ENCODE measurements at places on chromosomes 7 and 10.
A peak's percentile ranks its signal among the peaks of the same experiment; 100 is the strongest.

GRCh38 chr10:125133696-125134482 lies 26.5 kb downstream of the CTBP2 start:
- no peak for DNase-seq

DNA sequence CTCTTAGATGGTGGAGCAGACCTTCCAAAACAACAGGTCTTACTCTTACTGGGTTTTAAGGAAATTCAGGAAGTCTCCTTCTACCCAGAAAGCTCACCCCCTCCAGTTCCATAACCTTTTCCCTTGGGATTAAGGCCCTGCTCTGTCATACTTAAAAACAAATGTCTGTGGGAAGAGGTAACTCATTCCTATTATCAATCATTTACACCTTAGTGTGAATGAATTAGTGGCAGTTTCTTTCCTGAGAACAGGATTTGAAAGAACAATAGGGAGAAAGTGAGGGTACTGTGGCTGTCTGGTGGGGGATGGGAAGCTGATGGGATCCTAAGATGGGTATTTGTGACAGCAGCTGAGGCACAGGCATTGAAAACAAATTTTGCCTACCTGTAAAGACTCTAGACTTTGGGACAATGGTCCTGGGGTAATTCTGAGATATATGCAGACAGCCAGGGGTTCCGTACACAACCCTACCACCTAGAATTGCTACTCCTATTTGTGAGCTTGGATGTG lies 22.2 kb upstream of the PDLIM1 start:
- DNase-seq, result no peak

GRCh38 chr10:91313796-91314485 lies 93.5 kb downstream of the PCGF5 start:
- DNase-seq, result no peak

GRCh38 chr7:135994466-135995205 lies 17.5 kb upstream of the MTPN start:
- no peak for DNase-seq

- DNase-seq, result peak; percentile 65
These were observed 278.8 kb downstream of the CACNA2D1 start for GRCh38 chr7:82164813-82165212.

GRCh38 chr7:2237109-2237602 lies 4.4 kb upstream of the MAD1L1 start:
- DNase-seq, result no peak

DNA sequence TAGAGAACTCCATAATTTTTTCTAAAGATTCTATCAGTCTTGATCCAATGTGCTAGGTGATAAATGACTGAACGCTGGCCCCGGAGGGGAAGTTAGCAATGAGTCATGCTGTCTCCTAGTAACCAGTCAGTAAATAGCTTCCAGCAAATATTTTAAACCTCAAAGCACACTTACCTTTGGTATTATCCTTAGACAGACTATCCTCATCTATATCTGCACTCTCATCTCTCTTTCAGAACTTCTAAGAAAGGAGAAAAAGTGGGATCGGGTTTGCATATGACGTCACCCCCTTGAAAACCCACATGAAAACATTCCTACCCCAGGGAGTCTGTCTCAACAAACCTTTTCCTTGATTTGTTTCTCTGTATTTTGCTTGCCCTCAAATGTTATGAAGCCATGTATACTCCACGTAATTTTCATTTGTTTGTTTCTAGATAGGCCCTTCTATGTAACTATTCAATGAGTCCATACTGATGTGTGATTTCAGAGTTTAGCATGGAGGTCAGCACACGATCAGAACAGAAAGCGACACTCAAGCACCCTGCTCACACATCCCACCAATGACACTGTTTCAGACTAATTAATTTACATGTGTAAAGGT lies 174.9 kb upstream of the NRP1 start:
- DNase-seq, result no peak

DNA sequence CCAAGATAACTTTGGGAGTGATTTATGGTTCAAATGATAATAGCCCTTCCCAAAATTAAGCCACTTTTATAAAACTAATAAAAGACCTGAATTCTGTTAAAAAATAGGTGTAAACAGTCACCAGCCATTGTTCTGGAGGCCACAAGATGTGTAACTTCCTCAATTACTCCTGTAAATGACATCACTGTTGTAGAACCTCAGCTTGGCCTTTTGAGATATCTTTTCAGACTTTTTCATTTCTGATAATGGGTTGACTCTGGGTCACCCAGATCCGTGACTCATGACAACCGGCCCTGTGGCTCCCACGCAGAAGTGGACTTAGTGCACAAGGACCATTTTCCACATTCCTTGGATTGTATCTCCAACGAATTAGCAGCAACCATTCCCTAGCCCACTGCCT lies 106.6 kb downstream of the DKK1 start:
- DNase-seq, result no peak

- no peak for DNase-seq
These were observed 3.7 kb downstream of the PLXNA4 start for GRCh38 chr7:132572526-132572925.

DNA sequence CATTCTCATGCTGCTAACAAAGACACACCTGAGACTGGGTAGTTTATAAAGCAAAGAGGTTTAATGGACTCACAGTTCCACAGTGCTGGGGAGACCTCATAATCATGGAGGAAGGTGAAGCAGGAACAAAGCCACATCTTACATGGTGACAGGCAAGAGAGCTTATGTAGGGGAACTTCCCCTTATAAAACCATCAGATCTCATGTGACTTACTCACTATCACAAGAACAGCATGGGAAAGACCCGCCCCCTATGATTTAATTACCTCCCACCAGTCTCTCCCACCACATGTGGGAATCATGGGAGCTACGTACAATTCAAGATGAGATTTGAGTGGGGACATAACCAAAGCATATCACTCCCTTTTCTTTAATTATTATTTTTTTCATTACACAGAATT lies 16.6 kb downstream of the COL28A1 start:
- DNase-seq, result no peak
